ENCODE measurements at places on chromosomes 12 and 14.

GRCh38 chr12:110760204-110760609, 17.5 kb upstream of the PPP1CC start:
- DNase-seq: peak; percentile 50

GRCh38 chr12:17579205-17580026, 510.6 kb downstream of the RERGL start:
- no peak for DNase-seq

GRCh38 chr12:14540801-14541462, 26.8 kb downstream of the PLBD1 start:
- no peak for DNase-seq

DNA sequence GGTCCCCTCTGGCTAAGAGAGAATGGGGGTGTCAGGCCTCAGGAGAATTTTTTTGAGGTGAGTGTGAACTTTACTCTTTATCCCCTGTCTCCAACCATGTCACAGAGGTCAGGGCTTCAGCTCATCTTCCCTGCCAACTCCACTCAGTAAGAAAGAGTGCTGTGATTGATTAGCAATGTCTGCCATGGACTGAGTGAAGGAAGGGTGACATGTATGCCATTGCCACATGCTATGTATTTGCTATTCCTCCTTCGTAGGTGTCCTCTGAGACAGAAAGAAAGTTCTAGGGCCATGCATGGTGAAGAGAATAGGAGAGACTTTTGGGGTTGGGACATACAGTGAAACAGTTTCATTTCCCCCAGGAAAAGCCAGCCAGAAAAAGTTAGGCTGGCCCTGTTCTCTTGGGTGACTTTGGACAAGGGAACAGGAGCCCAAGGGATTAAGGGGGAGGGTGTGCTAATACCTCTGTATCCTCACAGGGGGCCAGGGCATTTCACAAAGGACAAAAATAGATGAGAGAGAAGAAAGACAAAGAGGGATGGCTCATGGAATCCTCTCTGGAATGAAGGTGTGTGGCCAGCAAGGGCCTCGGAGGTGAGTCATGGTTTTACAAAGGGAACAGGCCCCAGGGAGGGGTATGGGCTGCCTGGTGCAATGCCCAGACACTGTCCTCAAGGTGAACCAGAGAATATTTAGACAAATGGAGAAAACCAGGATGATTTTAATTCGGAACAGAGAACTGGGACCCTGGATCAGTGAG, 13.9 kb upstream of the MYL2 start:
- DNase-seq: no peak

GRCh38 chr12:120337730-120338129, 10.2 kb upstream of the PLA2G1B start:
- no peak for DNase-seq

GRCh38 chr12:75177997-75178396, 31.6 kb downstream of the KCNC2 start:
- peak; percentile 20 for DNase-seq

DNA sequence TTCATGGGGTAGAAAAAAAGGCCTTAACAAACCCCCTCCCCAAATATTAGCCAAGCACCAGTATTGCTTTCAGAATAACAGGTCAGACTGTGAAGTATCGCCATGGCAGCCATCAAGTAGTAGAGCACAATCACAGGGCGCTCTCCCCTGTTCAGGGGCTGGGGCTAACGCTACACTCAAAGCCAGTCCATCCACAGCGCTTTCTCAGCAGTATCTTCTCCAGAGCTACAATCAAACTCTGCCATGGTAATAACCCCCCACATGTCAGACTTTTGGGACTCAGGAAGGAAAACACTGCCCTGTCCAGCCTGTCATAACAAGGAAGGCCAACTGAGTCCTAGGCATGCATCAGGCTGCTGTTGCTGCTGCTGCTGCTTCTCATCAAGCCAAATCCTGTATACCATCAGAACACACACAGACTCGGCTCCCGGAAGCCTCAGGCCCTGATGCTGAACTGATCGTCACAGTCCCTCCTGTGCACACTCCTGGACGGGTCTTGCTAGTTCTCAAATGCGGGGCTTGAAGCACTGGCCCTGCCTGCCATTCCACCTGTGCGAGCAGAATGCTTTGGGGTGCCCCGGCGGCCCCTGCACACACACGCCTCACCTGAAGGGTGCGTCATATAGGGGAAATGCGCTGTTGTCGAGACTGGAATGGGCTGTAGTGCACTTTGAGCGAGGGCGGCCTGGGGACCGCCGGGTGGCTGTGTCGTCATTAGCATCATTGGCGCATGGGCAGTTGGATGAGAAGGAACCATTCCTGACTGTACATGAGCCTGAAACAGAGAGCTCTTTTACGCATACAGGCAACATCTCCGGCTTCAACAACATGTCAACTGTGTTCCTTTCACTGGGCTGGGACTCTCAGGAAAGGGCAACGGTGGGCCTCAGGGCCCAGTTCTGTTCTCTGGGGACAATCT, 47.6 kb downstream of the SH2B3 start:
- no peak for DNase-seq

DNA sequence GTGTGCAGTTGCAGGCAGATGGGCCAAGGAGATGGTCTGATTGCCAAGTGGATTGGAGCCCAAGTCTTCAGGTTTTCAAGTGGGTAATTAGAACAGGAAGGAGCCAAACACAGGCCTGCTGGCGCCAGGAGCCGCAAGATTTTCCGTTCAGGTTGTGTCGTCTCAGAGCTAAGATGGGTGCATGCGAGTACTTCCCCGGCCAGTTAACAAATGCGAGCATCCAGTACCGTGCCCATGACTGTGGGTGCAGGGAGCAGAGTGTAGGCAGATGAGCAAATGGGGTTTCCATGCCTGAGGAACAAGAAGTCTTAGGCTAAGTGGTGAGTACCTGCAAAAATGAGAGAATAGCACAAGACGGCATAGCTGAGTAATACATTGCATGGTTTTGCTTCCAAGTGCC, 90.5 kb downstream of the CHST11 start:
- no peak for DNase-seq

- no peak for DNase-seq
Observed at GRCh38 chr12:120283318-120283717, 8.4 kb downstream of the RNU4-2 start.

- no peak for DNase-seq
Observed at GRCh38 chr12:51785906-51786305, 62.6 kb downstream of the FIGNL2 start.

DNA sequence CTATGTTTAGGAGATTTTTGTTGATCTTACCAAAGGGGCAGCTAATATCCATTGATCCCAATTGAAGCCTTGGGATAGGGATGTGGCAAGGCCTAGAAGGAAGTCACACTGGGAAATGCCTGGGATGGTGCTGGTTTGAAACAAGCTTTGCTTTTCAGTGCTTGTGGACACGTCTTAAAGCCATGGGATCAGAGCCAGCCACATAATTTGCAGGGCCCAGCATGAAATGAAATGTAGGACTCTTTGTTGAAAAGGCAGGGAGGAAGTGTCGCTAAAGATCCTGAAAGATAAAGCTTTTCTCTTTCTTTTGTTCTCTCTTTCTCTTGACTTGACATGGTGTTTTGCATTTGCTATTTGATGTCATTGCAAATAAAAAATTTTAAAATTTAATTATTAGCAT, 5.0 kb downstream of the TTC9 start:
- DNase-seq: no peak

DNA sequence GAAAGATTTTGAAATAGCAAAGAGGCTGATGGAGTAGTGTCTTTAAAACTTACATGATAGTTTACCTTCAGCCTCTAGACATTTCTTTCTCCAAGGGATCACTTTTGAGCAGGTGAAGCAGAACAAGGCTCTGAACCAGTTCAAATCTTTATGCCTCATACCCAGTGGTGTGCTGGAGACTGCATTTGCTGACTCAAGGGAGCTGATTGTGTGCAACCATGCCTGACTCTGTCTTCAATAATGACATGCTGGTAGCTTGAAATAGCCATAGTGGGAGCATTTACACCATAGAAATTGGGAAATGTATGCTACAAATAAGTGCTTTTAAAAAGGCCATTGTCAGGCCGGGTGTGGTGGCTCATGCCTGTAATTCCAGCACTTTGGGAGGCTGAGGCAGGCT, 482.0 kb downstream of the TMTC2 start:
- DNase-seq: no peak

GRCh38 chr12:105644770-105645169, 314.3 kb downstream of the C12orf75 start:
- no peak for DNase-seq

GRCh38 chr14:96929950-96930349, 132.8 kb downstream of the VRK1 start:
- DNase-seq: no peak

DNA sequence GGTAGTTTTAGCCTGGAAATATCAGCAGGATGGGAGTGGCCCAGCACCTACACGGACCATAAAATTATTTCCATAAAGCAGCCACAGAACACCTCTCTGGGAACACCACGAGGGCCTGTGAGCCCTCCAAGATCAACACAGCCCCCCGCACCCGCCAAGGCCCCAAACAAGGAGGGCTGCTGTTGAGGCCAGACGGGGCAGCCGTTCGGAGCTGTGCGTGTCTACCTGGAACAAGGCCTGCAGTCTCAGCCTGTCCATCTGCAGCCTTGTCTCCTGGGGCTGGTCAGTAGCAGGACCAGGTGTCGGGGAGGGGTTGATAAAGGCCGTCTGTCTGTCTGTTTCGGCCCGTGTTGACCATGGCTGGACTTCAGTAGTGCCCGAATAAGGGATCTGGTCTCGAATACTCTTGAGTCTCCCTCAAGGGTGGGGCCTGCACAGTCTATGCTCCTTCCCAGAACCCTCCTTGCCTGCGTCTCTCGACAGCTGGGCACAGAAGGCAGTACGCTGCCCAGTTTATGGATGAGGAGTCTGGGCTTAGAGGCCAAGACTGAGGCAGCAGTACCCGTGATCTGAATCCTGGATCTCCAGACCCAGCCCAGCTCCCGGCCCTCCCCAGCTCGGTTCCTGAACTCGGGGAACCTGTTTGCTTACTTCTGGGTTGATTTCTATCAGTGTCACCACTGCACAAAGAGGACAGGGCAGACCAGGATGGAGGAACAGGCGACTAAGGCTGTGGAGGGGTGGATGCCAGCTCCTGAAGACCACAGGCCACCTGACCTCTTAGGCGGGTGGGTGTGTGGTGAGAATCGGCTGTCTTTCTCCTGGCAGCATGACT, 23.1 kb upstream of the DLK1 start:
- DNase-seq: no peak

DNA sequence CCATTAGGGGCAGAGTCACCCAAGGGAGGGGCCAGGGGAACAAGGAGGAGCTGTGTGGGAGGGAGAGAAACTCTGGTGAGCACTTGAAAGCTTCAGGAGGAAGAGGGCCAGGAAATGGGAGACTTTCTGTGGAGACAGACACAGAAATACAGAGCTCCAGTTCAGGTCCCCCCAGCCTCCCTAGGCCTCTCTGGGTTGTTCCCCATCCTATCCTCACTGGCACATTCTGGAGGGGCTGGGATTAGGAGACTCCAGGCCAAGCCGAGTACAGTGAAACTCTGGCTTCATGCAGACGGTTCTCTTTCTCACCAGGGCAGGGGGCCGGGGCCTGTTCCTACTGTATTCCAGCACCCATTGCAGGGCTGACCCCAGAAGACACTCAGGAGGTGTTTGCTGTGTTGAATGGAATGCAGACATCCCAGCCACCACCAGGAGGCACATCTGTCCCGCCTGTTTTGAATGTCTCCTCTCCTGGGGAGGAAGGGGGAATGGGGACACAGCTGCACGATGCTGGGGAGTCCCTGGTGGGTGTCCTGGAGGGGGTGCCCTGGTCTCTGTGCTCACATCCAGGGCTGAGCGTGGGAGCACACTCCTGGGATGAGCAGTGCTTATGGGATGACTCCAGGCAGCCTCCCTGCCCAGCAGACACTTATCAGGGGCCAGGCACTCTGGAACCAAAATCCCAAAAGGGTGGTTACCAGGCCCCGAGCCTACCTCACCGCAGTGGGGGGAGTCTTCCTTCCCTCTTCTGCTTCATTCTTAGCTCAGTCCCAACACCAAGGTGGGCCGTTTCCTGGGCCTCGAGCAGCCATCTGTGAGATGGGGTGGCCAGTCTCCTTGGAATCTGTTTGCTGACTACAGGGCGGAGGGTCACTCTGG, 5.5 kb upstream of the KRT84 start:
- no peak for DNase-seq

GRCh38 chr12:20154052-20154451, 214.3 kb upstream of the PDE3A start:
- DNase-seq: no peak

- DNase-seq: no peak
Observed at GRCh38 chr12:44848703-44849085, 27.4 kb downstream of the NELL2 start.

DNA sequence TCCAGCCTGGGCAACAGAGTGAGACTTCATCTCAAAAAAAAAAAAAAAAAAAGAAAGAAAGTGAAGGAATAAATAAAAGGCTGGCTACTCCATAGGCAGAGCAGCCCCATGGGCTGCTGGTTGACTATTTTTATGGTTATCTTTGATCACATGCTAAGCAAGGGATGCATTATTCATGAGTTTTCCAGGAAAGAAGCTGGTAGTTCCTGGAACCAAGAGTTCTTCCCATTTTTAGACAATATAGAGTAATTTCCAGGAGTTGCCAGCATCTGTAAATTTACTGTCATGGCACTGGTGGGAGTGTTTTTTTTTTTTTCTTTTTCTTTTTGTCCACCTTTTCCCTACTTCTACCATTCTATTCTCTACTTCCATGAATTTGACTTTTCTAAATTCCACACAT, 24.2 kb downstream of the FGD4 start:
- DNase-seq: peak; percentile 68

DNA sequence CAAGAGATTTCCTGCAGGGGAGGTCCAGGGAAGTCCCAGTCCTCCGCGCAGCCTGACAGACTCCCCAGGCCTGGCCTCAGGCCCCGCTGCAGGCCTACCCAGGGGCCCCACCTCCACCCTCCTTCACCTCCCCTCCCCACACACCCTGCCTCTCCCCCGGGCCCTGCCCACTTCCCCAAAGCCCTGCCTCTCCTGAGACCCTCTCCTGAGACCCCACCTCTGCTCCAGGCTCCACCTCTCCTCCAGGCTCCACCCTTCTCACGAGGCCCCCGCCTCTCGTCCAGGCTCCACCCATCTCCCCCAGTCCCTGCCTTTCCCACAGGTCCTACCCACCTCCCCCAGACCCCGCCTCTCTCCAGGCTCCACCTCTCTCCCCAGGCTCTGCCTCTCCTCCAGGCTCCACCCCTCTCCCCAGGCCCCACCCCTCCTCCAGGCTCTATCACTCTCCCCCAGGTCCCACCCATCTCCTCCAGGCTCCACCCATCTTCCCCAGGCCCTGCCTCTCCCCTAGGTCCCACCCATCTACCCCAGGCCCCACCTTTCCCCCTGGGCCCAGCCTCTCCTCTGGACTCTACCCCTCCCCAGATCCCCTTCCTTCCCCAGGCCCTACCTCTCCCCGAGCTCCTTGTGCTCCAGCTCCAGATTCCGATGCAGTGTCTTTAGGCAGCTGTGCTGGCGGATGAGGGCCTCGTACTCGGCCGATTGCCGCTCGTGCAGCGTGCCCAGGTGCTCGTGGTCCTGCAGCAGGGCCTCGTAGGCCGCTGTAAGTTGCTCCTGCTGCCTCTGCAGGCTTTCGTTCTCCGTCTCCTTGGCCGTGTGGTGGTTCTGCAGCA, 58.8 kb upstream of the GPR68 start:
- DNase-seq: no peak

- no peak for DNase-seq
Observed at GRCh38 chr14:103690332-103690731, 24.9 kb downstream of the XRCC3 start.
